Liver (tissue), 10 donors: ENCODE measurements at places on chromosomes 13 and 19. TPM values are rescaled to one million over a fixed set of nuclear protein-coding genes. Genes with fewer than 3 reads are reported as not detected.
A peak's percentile ranks its signal among the peaks of the same experiment; 100 is the strongest.

- H3K36me3 ChIP-seq = peaks cover 3% of the 10 kb centered on the region
- H3K27me3 ChIP-seq = no peaks in the 10 kb centered on the region
- peak overlapping the region; percentile 76 for H3K4me3 ChIP-seq
- DNase-seq = peak; percentile 59
Observed at GRCh38 chr13:109787135-109787954, 962 bp upstream of the IRS2 start.

DNA sequence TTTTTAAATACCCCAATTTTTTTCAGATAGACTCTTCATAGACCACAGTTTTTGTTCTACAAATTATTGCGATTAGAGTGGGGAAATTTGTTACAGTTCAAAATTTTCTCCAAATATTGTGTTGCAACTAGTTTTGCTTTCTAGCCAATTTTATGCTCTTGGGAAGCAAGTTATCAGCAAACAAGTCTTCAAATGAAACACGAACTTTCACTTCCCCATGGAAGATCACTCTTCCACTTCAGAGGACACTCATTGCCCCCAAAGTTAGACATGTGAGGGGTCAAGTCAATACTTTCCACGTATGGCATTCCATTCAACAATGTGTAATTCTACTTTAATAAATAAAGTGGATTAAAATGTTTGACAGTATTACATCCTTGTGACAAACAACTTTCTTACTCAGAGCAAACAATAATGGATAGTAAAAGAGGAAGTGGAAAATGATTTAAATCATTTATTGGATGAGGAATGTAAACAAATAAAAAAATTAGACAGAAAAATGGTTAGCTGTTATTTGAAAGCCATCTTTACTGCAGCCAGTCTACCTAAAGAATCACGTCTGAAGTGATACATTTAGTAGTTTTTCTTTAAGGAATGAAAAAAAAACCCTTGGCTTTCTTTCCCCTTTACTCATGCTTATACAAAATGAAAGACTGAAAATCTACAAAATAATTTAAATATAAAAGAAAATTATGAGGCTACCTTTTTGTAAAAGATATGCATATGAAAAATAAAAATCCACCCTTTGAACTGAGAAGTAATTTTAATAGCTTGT is 41.2 kb upstream of the TNFSF11 start:
- no peak overlapping the region for H3K4me3 ChIP-seq
- peaks cover 14% of the 10 kb centered on the region for H3K4me1 ChIP-seq
- H3K27ac ChIP-seq = no peak overlapping the region

DNA sequence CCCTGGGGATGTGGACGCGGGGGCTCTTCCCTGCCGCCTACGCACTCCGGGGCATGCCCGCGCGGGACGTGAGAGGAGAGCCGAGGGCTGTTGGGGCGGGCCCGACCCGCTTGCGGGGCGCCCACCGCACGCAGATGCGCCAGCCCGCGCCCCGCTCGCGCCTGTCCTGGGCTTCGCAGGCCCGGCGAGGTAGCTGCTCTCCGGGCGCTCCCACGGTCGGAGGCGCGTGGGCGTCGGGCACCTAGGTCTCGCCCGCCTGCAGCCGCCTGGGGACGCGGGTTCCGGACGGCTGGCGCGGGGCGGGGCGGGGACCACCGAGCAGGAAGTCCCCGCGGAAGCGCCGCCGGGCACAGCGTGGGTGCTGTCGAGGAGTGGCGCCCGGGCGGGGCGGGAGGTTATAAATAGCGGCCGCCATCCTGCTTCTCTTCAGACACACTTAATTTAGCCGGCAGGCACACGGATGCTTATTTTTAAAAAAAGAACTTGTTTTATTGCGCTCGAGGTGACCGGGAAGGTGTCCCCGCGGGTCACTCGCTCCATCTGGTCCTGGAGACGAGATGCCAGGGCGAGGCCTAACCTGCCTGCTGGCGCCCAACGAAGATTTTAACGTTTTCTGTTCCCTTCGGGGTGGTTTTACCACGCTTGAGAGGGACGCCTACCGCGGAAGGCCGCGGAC is 561 bp upstream of the GJA3 start:
- H3K27ac ChIP-seq = no peak overlapping the region
- no peaks in the 10 kb centered on the region for H3K36me3 ChIP-seq
- peak overlapping the region; percentile 71 for H3K4me3 ChIP-seq

- no peaks in the 10 kb centered on the region for H3K27me3 ChIP-seq
- no peak for DNase-seq
Observed at GRCh38 chr13:40639221-40639681, 27.2 kb downstream of the FOXO1 start.

DNA sequence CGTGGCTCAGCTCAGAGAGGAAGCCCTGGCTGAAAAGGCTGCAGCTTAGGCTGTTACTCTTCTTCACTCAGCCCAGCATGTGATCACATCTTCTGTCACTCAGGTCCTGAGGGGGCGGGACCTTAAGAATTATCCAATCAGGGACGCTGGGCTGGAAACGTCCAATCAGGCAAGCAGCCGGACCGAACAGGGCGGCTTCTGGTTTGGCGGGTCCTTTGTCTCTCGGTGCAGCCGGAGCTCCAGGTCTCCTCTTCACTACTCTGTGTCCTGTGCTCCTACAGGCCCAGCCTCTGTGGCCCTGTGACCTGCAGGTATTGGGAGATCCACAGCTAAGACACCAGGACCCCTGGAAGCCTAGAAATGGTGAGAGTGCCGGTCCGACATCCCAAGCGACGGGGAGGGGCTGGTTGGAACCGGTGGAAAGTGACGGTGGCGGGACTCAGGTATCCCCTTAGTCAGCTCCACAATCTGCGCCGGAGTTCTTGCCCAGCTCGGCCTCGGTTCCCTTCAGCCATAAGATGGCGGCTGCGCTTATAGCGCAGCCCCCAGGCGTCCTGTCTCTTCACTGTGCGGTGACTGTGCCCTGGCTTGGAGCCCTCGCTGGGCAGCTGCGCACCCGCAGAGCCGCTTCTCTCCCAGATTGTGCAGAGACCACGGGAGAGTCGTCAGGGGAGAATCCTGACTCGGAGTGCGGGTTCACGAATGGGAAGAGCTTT is at the start of gene ZNF93:
Gene ZNF93 (plus strand): TSS at position 218 of the 716 bp plus-strand sequence. CDS start 143 bp downstream, at position 361.
- no peaks in the 10 kb centered on the region for H3K27me3 ChIP-seq
- DNase-seq = peak; percentile 90
- peak within 1 kb of the TSS; percentile 66 for H3K4me3 ChIP-seq
- H3K36me3 ChIP-seq = no peaks in the 10 kb centered on the region
- no peaks in the 10 kb centered on the region for H3K4me1 ChIP-seq
- peak within 1 kb of the TSS; percentile 71 for H3K27ac ChIP-seq

GRCh38 chr13:51636349-51636890 is 52.2 kb downstream of the WDFY2 start:
- no peak for DNase-seq
- H3K36me3 ChIP-seq = no peaks in the 10 kb centered on the region
- no peaks in the 10 kb centered on the region for H3K27me3 ChIP-seq
- peaks cover 12% of the 10 kb centered on the region for H3K4me1 ChIP-seq
- H3K4me3 ChIP-seq = no peak overlapping the region

- H3K27ac ChIP-seq = no peak overlapping the region
- no peak overlapping the region for H3K4me3 ChIP-seq
Observed at GRCh38 chr19:40928850-40929249, 46.8 kb upstream of the CYP2A7 start.

DNA sequence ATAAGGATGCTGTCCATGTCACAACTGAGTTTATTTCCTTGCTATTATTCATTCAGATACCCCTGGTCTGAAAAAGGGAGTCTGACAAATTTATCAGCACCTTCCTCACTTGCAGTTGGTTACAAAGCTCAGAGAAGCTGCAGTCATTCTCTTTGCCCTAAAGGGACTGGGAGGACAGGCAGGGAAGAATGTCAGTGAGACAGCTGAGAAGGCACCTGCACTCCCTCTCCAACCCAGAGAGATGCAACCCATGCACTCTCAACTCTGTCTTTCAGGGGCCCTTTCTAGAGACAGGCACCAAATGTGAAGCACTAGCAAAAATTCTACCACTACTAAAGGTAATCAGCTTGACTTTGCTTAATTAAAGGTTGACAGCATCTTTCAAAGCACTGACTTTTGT is 83.3 kb downstream of the CRYL1 start:
- no peaks in the 10 kb centered on the region for H3K4me1 ChIP-seq
- no peak overlapping the region for H3K4me3 ChIP-seq
- DNase-seq = no peak
- H3K27ac ChIP-seq = no peak overlapping the region
- peaks cover 19% of the 10 kb centered on the region for H3K36me3 ChIP-seq

GRCh38 chr13:23670793-23671192 is 100.6 kb downstream of the TNFRSF19 start:
- no peaks in the 10 kb centered on the region for H3K4me1 ChIP-seq
- no peaks in the 10 kb centered on the region for H3K36me3 ChIP-seq
- H3K4me3 ChIP-seq = no peak overlapping the region
- no peak for DNase-seq
- no peak overlapping the region for H3K27ac ChIP-seq
- no peaks in the 10 kb centered on the region for H3K27me3 ChIP-seq

DNA sequence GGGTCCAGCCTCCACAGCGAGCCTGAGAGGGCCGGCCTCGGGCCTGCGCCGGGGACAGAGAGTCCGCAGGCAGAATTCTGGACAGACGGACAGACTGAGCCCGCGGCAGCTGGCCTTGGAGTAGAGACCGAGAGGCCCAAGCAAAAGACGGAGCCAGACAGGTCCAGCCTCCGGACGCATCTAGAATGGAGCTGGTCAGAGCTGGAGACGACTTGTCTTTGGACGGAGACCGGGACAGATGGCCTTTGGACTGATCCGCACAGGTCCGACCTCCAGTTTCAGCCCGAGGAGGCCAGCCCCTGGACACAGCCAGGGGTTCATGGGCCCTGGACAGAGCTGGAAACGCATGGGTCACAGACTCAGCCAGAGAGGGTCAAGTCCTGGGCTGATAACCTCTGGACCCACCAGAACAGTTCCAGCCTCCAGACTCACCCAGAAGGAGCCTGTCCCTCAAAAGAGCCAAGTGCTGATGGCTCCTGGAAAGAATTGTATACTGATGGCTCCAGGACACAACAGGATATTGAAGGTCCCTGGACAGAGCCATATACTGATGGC is 490 bp downstream of the ITPKC start:
- no peaks in the 10 kb centered on the region for H3K27me3 ChIP-seq
- H3K36me3 ChIP-seq = no peaks in the 10 kb centered on the region
- peaks cover 28% of the 10 kb centered on the region for H3K4me1 ChIP-seq
- peak overlapping the region; percentile 97 for H3K27ac ChIP-seq
- H3K4me3 ChIP-seq = peak overlapping the region; percentile 61
- peak; percentile 59 for DNase-seq

DNA sequence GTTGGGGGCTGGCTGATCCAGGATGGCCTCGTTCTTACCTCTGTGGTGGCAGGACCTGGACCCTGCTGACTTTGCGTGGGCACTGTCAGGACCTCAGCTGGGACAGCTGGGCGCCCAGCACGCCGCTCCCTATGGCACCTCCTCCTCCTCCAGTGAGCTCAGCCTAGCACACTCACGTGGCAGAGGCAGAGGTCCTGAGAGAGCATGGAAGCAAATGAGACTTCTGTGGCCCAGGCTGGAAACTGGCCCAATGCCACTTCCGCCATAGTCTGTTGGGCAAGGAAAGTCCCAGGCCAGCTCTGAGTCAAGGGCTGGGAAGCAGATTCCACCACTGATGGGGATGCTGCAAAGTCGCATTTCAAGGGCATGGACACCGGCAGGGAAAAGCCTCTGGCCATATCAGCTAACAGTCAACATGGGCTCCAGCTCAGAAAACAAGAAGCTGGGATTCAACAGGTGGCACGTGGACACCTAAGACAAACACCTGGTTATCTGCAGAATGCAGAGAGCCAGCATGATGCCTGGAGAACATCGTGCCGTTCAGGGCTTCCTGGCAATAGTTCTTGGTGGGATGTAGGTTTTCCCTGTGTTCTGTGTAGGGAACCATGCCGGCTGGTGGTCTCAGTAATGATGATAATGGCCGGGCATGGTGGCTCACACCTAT is 16.7 kb downstream of the MYBPC2 start:
- H3K27me3 ChIP-seq = peaks cover 2% of the 10 kb centered on the region
- no peak overlapping the region for H3K27ac ChIP-seq
- H3K36me3 ChIP-seq = no peaks in the 10 kb centered on the region
- no peak for DNase-seq
- no peak overlapping the region for H3K4me3 ChIP-seq
- no peaks in the 10 kb centered on the region for H3K4me1 ChIP-seq

DNA sequence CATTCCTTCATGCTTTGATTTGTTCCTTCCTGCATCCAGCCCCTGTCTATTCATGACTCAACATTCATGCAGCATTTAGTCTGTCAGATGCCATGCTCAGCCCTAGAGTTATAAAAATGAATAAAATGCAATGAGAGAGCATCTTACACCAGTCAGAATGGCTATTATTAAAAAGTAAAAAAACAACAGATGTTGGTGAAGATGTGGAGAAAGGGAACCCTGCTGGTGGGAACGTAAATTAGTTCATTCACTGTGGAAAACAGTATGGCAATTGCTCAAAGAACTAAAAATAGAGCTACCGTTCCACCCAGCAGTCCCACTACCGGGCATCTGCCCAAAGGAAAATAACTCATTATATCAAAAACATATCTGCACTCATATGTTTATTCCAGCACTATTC is 70.0 kb upstream of the GTF3A start:
- H3K4me1 ChIP-seq = no peaks in the 10 kb centered on the region
- DNase-seq = no peak
- H3K27me3 ChIP-seq = no peaks in the 10 kb centered on the region
- no peaks in the 10 kb centered on the region for H3K36me3 ChIP-seq
- H3K27ac ChIP-seq = no peak overlapping the region

- no peak for DNase-seq
- no peak overlapping the region for H3K4me3 ChIP-seq
- H3K36me3 ChIP-seq = no peaks in the 10 kb centered on the region
- no peak overlapping the region for H3K27ac ChIP-seq
- no peaks in the 10 kb centered on the region for H3K4me1 ChIP-seq
Observed at GRCh38 chr19:5205381-5205780, 135.2 kb downstream of the PTPRS start.

- H3K27ac ChIP-seq = peak within 1 kb of the TSS; percentile 95
- no peaks in the 10 kb centered on the region for H3K36me3 ChIP-seq
- no peaks in the 10 kb centered on the region for H3K27me3 ChIP-seq
- DNase-seq = peak; percentile 84
- H3K4me1 ChIP-seq = peaks cover 10% of the 10 kb centered on the region
Observed at GRCh38 chr19:11089254-11090013, at the start of gene LDLR. LDLR (plus strand) TSS chr19:11089463; CDS start chr19:11089549, 86 bp downstream.

GRCh38 chr13:101152184-101152583 is 264.1 kb downstream of the NALCN start:
- no peak overlapping the region for H3K27ac ChIP-seq
- H3K4me1 ChIP-seq = no peaks in the 10 kb centered on the region

GRCh38 chr13:62065016-62065415 is 649.4 kb upstream of the PCDH20 start:
- DNase-seq = no peak
- H3K4me1 ChIP-seq = no peaks in the 10 kb centered on the region
- no peak overlapping the region for H3K27ac ChIP-seq
- no peaks in the 10 kb centered on the region for H3K36me3 ChIP-seq
- H3K27me3 ChIP-seq = no peaks in the 10 kb centered on the region

- no peak for DNase-seq
- no peak overlapping the region for H3K27ac ChIP-seq
- H3K36me3 ChIP-seq = no peaks in the 10 kb centered on the region
- H3K4me3 ChIP-seq = no peak overlapping the region
- no peaks in the 10 kb centered on the region for H3K4me1 ChIP-seq
- H3K27me3 ChIP-seq = peaks cover 3% of the 10 kb centered on the region
Observed at GRCh38 chr13:68806125-68806524, 1301.5 kb upstream of the ATXN8OS start.

The SIX5 gene
- 5.0 TPM for total RNA-seq

The TBC1D17 gene
- 14.9 TPM for total RNA-seq

The ZNF132 gene
- 1.3 TPM for total RNA-seq

The CARD8 gene
- 36.3 TPM for total RNA-seq

The HS6ST3 gene
- not detected for total RNA-seq

The NFILZ gene
- not detected for total RNA-seq

The PTGER1 gene
- total RNA-seq = 0.42 TPM

The IL11 gene
- not detected for total RNA-seq

The METTL21C gene
- not detected for total RNA-seq

The GNA15 gene
- 10.4 TPM for total RNA-seq
